ENCODE measurements at places on chromosomes 2 and 18.

GRCh38 chr2:217993817-217994463 lies 8.9 kb downstream of the TNS1 start:
- DNase-seq: peak; percentile 65

DNA sequence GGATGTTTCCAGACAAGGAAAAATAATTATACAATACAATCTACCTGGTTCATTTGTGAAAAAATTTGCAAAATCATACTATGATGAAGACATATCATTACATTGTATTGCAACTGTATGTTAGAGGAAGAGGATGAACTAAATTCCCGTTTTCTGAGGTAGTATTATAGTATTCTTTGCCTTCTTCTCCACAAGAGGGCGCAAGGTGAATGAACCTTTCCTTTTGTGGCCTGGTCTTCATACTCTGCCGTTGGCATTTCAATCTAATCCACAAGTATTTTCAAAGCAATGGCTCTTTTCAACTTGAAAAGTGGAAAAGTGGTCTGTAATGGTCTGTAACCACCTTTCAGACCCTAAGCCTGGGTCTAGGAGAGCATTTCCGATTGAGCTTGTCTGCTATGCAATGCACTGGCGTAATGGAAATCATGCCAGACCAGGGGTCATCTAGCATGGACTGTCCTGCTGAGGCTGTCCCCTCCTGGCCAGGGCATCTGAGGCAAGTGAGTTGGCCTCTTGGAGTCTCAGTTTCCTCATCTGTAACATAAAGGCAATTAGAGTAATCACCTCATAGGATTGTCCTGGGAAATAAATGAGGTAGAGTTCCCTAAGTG lies 30.8 kb upstream of the ZNF396 start:
- DNase-seq: peak; percentile 70

DNA sequence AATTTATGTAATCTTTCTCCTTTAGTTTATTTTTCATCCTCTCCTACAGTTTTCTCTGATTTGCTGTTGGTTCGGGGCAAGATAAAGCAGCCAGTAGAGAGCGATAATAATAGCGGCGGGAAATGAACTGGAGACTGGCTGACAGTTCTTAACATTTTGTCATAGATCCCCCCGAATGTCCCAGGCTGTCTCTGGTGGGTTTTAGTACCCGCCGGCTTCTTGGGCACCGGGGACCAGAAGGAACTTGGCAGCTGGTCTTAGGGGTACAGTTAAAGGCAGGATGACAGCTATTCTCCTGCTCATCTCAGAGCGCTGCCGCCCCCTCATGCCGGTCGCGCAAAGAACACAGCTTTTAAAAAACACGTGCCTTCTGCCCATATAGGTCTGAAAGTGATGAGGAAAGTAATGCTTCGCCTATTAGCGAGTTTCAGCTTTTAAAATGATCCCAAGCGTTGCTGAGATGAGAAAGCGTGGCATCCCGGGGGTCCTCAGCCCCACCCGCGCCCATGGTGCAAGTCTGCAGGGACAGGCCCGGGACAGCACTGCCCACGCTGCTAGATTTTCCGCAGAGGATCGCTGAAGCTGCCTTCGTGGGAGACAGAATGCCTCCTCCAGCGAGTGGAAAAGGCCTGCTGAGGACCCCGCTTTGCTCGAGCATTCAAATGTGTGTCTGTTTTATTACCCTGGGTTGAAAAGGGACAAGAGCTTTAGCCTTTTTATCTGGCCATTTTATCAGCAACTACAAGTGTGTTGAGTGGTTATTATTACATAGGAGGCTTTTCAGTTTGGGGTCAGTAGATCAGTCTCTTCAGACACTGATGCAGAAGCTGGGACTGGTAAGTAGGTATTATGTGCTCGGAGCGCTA lies 3.8 kb downstream of the ONECUT2 start:
- DNase-seq: peak; percentile 52

GRCh38 chr2:239601201-239601851 lies 200.5 kb upstream of the HDAC4 start:
- DNase-seq: peak; percentile 6

DNA sequence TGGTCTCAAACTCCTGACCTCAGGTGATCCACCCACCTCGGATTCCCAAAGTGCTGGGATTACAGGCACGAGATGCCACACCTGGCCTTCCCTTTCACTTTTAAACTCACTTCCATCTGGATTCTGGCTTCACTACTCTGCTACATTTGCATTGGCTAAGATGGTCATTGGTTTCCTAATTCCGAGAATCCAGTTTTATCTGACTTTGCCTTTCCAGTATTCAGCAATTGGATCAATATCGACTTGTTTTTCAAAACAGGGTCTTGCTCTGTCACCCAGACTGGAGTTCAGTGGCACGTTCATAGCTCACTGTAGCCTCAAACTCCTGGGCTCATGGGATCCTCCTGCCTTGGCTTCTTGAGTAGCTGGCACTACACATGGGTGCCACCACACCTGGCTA lies 4.7 kb upstream of the CD302 start:
- DNase-seq: no peak

DNA sequence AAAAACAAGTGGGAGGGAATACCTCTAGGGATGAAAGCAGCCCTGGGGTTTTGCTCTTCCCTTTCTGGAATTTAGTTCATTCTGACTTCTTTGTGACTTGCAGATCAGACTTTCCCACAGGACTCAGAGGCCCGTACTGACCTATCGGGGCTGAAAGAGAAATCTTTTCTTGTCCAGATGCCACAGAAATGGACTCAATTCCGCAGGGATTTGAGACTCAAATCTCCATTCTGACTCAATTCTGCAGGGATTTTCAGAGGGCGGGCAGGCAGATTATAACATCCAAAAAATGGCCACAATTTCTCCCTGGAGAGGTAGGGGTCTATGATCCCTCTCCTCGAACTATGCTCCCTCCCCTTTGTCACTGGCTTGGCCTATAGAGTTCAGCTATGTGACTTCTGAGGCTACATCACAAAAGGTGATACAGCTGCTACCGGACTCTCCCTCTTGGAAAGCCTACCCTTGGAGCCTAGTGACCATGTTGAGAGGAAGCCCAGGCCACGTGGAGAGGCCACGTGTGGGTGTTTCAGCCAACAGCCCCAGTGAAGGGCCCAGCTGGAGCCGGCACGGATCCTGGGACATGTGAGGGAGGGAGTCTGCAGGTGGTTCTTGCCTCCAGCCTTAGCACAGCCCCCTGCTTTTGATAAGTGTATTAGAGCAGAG lies 4.8 kb upstream of the EFHD1 start:
- DNase-seq: no peak

DNA sequence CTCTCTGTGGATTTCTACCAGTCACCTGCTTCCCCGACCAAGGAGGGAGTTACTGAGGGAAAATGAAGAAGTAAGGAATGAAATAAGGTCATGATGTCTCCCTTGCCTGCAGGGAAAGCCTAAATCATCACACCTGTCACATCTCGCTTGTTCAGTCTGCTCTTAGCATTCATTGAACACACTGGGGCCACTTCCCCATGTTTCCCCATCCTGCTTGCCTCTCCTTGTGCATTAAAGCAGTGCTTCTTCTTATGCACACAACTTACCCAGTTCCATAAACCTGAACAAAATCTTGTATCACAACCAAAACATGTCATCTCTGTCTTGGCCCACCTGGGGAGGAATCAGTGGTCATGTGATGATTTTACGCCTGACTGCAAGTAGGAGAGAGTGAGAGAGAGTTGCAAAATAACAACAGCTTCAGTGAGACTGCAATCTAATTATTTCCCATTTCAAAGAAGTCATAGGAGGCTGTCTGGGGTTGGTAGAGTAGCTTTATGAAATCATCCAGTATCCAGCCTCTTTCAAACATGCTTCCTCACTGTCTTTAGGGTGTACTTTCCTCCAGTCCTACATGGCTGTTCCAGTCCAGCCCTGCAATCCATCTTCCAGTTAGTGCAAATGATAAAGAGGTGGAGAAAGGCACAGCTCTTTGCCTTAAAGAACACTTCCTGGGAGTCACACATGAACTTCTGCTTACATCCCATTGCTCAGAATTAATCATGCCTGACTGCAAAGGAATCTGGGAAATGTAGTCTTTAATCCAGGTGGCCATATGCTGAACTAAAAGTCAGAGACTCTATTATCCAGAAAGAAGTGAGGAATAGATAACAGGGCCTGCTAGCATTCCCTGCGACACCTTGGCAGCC lies 220.1 kb downstream of the HAUS1 start:
- peak; percentile 28 for DNase-seq

All from NCI-H345 (cell line).